ENCODE measurements at places on chromosomes 13 and 19.

GRCh38 chr19:4493929-4494690 is 22.0 kb downstream of the HDGFL2 start:
- DNase-seq = no peak

- no peak for DNase-seq
Measured at GRCh38 chr13:109626386-109627171, 159.8 kb downstream of the IRS2 start.

DNA sequence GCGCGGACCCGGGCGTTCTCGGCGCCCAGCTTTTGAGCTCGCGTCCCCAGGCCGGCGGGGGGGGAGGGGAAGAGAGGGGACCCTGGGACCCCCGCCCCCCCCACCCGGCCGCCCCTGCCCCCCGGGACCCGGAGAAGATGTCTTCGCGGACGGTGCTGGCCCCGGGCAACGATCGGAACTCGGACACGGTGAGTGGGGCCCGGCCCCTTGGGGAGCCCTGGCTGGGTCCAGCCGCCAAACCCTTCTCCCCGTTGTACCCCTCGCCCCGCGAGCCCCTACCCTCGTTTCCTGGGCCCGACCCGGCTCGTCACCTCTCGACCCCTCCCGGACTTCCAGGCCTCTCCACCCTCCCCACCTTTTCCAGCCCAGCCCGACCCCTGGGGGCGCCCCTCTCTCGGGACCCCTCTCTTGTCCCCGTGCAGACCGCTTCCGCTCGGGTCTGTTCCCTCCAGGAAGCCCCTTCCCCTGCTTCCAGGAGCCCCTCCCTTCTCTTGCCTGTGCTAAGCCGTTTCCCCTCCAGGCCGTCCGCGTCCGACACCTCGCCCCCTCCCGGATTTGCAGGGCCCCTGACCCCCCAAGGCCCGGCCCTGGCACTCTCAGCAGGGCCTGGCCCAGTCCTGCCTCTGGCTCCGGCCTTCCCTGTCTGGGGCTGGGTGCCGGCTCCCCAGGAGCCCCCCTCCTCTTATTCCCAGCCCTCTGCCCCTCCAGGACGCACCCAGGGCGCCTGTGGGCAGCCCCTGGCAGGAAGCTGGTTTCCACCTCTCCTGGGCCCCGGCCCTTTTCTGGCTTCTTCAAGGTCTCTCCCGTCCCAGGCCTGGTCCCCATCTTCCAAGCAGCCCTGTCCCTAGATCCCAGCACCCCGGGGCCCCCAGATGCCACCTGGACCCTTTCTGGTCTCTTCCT is 632 bp downstream of the MARK4 start:
- no peak for DNase-seq

DNA sequence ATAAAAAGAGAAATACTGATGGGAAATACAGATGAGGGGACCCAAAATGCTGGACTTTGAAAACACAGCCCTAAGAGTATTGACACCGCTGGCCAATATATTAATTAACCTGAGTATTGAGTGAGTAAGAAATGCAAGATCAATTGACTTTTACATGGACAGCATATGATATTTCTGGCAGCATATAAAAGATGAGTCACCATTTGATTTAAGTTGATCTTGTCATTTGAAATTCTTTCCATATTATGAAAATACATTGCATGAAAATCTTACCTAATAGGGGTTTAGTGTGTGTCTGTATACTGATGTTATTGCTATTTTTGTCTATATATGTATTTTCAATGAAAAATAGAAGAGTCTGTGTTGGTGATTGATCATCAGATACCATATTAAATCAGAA is 619.6 kb downstream of the KCTD12 start:
- DNase-seq = no peak

- no peak for DNase-seq
Measured at GRCh38 chr19:17340302-17340870, 3.0 kb downstream of the GTPBP3 start.

DNA sequence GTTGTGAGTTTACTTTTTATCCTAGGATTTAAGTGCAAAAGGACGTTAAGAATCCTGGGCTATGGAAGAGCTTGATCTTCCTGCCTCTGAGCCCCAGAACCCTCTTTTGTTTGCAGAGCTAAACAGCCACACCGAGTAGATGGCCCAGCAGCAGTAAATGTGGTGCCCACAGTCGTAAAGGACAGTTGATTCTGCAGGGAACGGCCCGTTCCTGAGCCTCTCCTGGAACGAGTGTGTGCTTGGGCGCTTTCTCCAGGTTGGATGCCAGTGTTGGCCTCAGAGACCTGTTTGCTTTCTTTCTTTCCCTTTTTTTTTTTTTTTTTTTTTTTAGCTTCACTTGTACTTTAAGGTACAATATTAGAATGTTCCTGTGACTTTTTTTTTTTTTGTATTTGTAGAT is 41.7 kb downstream of the SPATA13 start:
- no peak for DNase-seq

- no peak for DNase-seq
Measured at GRCh38 chr19:12751635-12752034, at the start of gene BEST2. Gene BEST2 (plus strand): TSS chr19:12751791. CDS start chr19:12752593, 802 bp downstream.

- no peak for DNase-seq
Measured at GRCh38 chr19:49423985-49424303, 703 bp upstream of the PTH2 start.

GRCh38 chr19:13069415-13070359 is 33.0 kb downstream of the LYL1 start:
- DNase-seq = no peak

DNA sequence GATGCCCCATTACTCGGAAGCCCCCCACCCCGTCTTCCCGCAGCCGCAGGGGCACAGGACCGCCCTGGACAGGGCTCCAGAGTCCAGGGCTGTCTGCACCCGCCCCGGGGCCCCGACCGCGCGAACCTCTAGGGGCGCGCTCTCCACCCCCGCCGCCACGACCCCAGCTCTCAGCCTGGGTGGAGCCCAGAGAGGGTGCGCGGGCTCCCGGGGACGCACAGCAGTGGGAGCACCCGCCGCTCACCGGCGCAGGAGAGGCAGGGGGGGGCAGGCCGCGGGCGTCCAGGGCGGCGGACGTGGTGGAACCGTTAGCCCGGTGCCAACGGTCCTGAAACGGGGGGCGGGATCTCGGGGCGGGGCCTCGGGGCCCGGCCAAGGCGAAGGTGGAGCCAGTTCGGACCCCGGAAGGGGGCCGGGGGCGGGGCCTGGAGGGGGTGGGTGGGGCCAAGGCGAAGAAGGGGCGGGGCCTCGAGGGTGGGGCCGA is at the start of gene ATP8B3:
Gene ATP8B3 (minus strand): TSS at position 335 of the 484 bp plus-strand sequence. CDS start 540 bp downstream, outside the sequence.
- no peak for DNase-seq

- DNase-seq = no peak
Measured at GRCh38 chr13:59638404-59638803, 525.3 kb downstream of the DIAPH3 start.

GRCh38 chr13:111488486-111489132 is 168.2 kb downstream of the TEX29 start:
- no peak for DNase-seq

DNA sequence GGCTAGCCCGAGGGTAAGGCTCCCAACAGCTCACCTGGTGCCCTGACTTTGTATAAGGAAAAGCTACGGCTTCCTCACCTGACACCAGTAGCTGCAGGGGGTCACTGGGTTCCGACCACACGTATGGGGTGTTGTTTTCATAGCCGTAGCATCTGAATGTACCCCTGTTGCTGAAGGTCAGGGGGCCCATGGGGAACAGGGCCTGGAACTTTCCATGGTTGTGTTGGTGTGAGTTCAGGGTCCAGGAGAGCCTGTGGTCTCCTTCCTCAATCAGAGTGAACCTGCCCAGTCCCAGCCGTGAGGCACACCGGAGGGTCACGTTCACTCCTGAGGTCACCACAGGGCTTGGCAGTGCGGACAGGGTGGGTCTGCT is 1.1 kb downstream of the LILRA4 start:
- DNase-seq = no peak

DNA sequence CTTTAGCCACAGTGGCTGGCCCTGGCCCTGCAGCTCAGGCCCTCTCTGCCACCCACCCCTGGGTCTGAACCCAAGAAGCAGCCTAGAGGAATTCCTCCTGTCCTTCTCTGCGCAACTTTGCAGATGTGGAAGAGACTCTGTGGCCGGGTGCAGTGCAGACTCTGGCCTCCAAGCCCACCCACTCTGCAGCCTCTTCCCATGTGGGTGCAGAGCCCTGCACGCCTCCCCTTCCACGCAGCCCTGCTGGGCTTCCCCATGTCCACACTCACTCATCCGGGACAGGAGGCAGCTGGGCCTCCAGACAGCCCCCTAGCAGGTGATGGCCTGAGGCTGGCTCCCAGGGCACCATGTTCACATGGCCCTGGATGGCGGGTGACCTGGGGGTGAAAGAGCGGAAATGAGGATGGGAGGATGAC is 2.5 kb downstream of the TEX29 start:
- DNase-seq = no peak

- DNase-seq = no peak
Measured at GRCh38 chr19:46299004-46299509, 2.2 kb downstream of the HIF3A start.

DNA sequence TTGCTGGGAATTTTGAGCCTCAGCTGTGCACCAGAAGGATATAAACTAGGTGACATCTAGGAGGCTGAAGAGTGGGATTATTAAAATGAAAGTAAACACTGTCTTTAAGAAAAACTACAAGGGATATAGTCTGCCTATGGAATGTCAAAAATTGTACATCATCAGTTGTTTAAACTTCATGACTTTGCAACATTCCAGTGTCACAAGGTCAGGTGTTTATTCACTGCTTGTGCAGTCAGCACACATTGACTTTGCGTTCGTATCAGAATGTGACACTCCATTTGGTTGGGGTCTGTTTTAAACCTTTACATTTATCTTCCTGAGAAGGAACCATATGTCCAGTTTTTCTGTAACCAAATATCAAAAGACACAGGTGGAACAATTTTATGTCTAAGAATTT is 85.6 kb downstream of the KL start:
- DNase-seq = no peak

DNA sequence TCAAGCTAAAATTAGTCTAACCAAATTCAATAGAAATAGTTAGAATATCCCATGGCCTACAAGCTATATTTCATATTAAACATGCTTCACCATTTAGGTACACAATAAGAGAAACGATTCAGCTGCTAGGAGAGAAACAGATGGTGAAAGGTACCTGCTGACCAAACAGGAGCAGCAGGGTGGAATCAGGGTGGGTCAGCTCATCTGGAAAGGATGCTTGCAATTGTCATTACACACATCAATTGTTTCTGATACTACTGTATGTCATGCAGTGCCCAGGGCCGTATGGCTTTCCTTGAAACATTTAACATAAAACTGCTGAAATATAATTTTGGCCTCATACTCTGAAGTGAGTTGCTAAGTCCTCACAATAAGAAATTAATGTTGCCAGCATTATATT is 776.0 kb downstream of the DACH1 start:
- DNase-seq = no peak

- no peak for DNase-seq
Measured at GRCh38 chr13:93744886-93745285, 518.3 kb downstream of the GPC6 start.

Data from activated T-helper 9 cell treated with anti-CD3 and anti-CD28 coated beads, Interleukin-2, amount 50 U/mL, for 16 hours (primary cell).